ENCODE measurements at places on chromosomes 11 and 22.

DNA sequence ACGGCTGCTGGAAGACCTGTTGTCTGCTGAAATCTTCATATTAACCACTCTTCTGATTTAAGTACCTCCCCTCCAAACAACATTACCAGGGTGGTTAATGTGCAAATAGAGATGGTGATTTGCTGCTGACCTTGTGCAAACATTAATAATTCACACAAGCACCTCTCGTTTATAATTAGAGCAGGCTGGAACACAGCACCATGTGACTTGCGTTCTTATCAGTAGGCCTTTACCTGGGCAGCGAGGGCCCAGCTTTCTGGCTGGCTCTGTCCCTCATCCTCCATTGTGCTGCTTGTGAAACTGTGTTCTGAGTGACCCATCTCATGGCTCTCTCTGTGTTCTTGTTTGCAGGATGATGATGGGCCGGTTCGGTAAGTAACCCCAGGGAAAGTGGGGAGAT, 41.0 kb upstream of the PARVG start:
- no peak for DNase-seq

DNA sequence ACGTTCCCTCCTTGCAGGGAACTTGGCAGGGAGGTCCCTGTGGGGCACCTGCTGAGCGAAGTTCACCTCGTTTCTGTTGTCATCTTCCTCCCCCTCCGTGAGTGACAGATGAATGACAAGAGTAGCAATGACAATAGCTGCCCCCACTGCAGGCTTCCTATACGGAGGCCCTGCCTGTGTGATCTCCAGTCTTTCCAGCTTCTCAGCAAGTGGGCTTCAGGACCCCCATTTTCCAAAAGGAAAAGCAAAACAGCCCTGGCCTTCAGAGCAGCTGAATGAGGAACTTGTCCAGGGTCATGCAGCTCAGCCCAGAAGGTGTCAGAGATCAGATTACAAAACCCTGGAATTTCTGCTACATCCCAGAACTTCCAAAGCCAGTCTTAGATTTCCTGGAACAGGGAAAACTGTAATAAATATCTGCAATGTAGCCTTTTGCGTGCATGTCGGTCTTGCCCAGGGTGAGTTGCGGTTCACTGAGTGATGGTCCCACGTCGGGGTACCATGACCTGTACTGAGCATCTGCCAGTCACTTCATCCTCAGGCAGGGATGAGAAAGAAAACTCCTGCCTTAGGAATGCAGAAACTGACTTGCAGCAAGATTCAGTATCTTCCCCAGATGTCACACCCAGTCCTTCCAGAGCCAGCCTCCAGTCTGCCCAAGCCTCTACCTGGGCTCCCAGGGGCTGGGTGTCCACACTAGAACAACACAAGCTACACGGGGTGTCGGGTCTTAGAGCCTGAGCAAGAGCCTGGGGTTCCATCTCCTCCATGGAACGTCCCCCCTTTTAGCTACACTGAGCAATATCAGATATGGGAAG, 1457.0 kb downstream of the BRD1 start:
- DNase-seq, result no peak

GRCh38 chr22:41746567-41747400, 47.5 kb downstream of the MEI1 start:
- peak; percentile 31 for DNase-seq

- DNase-seq, result no peak
Observed at GRCh38 chr11:119626871-119627270, 102.1 kb downstream of the NECTIN1 start.

DNA sequence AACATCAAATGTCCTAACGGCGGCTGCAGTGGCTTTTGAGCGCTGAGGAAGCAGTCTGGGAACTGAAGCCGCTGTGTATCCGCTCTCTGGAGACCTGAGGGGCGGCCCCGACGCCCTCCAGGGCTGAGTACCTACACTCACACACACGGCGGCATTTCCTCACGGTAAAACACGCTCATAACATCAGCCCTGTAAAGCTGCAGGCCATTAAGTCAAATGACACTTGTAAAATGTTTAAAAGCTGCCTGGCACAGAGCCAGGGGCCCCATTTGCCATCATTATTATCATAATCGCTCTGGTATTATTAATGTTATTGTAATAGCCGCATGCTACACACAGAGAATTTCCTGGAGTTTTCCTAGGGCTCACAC, 5.1 kb downstream of the CARS1 start:
- DNase-seq, result no peak

Measured in SW 1271 (cell line).